ENCODE measurements at places on chromosomes 5 and 9.

- no peak for DNase-seq
Observed at GRCh38 chr5:57891443-57891842, 408.8 kb upstream of the ACTBL2 start.

GRCh38 chr9:12737871-12738270, 36.9 kb upstream of the LURAP1L start:
- no peak for DNase-seq

DNA sequence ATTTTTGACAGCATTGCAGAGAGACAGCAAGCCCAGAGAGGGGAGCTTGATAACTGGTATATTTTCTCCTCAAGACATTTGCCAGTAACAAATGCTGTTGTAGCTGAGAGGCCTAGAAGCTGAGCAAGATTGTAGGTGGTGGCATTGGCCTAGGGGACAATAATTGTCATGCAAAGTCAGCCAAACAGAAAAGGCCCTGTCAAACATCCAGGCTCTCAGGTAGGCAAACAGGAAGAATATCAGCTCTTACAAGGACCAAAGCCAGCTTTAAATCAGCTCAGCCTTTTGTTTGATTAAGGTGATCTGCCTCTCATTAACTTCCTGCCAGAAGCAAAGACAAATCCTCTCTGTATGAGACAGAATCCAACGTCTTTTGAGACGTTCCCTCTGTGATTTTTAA, 29.7 kb upstream of the BARX1 start:
- DNase-seq = no peak

DNA sequence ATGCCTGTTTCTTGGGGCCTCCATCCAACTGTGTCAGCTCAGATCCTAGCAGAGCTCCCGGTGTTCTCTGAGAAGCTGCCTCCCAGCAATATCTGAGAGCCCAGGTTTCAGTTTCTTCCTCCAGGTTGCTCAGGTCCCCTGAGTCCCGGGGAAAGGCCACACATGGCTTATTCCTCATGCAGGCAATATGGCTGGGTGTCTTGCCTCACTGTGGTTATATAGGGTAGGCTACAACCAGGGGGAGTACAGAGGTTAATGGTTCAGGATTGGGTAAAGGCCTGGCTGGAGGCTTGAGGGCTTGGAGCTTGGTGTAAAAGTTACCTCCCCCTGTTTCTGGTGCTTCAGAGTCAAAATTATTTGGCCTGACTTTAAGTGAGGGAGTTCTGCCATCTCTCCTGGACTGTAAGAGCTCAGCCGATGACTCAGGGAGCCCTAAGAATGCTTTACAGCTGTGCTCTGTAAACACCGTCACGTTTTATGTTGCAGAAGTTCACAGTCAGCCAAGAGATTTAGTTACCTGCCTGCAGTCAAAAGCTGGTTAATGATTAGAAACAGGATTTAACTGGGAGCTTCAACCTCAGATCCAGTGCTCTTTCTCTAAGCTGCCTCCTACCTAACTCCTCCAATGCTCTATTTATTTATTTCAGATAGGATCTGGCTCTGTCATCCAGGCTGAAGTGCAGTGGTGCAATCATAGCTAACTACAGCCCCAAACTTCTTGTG, 24.3 kb upstream of the UBAP2 start:
- DNase-seq = no peak

DNA sequence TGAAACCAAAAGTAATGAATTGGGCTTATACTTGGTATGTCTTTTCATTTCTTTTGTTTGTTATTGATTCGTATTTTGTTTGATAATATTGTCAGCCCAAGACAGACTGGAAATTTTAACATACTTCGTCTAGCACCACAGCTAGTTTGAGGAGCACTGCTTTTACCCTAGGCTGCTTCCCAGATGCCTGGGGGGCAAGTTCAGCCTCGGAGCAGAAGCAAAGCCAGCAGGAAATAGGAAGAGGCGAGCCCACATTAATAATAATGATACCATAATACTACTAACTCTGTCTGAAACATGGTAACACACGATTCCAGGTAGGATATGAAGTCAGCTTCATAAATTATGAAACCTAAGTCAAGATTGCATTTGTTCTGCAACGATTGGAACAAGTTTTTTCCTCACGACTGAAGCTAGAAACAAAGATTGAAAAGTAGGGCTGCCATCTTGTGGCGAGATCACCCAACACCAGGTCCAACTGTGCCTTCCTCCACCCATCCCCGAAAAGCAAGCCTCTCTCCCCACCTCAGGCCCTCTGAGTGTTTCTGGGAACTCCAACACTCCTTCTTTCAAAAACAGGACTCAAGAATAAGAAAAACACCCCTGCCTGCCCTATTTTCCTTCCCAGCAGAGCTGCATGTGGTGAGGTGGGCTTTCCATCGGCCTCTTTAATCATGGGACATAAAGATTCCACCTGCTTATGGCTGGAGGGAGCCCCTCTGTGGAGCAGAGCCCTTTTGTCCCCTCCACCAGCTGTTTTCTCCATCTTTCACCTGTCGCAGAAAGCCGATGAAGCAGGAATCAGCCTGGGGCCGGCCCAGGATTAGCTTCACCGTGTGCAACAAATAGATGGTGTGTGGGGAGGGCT, 236.4 kb downstream of the CAAP1 start:
- peak; percentile 78 for DNase-seq

DNA sequence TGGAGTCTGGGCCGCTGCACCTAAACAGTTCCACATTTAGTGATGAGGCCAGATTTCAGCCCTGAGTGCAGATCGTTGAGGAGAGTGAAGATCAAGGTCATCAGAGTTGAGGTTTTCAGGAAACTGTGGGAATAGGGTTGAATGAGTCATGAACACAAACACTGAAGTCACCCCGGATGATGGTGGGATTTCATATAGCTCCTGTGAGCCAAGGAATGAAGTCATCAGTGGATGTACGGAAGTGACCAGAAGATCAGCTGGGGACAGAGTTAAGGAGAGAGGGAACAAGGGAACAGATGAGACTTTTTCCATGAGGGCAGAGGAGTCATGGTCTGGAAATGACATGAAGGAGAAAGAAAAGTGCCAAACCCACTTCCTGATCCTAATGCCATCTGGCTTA, 36.5 kb downstream of the PALM2AKAP2 start:
- no peak for DNase-seq

GRCh38 chr5:175597718-175598117, 60.2 kb upstream of the HRH2 start:
- DNase-seq = no peak

GRCh38 chr5:76104027-76104426, 20.8 kb downstream of the SV2C start:
- DNase-seq = peak; percentile 55

- DNase-seq = peak; percentile 41
Observed at GRCh38 chr5:88940713-88941112, 57.7 kb upstream of the MEF2C start.

DNA sequence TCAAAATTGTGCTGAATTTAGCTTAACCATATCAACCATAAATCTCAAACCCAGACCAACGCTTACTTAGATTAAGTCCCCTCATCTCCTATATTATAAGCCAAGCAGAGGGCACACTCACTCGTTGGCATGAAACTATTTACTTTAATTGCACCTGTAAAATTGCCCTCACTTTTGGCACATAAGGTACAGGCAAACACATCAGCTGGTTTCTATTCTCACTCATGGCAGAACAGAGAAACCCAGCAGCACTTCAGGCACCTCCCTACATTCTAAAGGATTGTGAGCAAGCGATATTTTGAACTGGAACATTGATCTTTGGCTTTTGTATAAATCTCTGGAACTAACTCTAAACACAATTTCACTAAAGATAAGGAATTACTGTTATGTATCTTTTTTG, 845.6 kb upstream of the CDH6 start:
- DNase-seq = no peak

DNA sequence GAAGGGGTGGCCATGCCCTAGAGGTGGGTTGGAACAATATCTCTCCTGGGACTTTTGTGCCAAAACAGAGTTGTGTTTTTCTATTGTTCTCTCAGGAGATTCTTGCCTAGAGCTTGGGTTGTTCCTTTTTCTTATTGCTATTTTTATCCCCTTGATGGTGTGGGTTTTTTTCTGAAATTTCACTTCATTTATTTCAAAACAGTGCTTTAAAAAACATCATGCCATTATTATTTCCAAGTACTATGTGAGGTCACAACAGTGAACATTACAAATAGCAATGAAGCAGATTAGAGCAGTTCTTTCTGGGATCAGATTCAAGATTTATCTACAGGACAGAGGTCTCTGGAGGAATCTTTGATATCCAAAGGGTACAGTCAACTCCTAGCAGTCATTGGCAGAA, 76.6 kb downstream of the ACTBL2 start:
- no peak for DNase-seq

DNA sequence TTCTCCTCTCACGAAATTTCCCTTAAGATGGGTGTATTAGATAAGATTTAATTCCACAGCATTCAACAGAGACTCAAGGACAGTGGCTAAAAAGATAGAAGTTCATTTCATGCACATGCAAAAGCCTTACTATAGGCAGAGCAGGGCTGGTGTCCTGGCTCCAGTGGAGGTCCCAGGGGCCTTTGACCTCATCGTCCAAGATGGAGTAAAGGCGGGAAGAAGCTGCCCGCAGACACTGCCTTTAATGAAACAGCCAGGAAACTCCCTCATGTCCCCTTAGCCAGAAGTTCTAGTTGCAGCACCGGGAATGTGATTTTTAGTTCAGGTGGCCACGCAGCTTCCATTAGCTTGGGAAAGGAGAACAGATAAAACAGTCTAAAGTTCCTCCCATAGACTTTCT, 190.3 kb downstream of the TLE4 start:
- no peak for DNase-seq

- peak; percentile 80 for DNase-seq
Observed at GRCh38 chr5:88889189-88890069, 6.4 kb upstream of the MEF2C start.

- no peak for DNase-seq
Observed at GRCh38 chr5:127351418-127351817, 60.8 kb downstream of the MEGF10 start.

DNA sequence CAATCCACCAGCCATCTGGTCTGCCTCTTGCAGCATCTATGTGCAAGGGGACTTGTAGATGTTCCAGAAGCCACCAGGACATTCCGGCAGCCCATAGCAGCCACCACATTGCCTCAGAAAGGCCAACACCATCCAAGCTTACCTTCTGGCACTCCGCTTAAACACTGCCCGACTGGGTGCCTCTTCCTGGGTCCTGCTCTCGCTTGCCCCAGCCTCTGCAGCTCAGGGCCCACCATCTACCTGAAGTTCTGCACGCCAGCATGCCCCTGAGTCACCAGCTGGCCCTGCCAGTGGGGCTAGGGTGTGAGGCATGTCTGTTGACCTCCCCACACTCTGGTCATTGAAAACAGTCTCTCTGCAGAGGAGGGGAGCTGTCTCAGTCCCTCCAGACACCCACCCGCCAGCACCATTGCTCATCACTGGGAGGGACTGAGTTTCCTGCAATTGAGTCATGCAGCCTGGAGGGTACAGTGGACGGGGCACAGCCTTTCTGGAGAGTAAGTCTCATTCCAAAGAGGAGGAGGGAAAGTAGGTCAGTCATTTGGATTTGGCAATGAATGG, 16.9 kb upstream of the COL5A1 start:
- DNase-seq = no peak

GRCh38 chr9:37919246-37919955, 15.5 kb upstream of the SLC25A51 start:
- no peak for DNase-seq

DNA sequence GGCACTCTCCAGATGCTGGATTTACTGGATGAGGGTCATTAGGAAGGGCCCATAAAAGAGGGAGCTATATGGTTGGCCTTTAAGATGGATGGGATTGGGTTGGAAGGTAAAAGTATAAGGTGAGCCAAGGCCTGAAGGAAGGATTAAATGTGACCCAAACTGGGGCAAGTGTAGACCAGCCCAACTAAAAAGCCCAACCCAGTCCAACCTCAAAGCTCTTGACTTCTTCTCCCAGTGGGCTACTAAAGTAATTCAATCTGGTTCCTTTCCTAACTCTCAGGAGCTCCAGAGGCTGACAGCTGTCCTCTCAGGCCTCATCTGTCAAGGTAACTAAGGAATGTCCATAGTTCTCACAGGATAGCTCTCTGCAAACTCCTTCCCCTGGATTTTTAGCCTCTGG, 122.2 kb upstream of the EFNA5 start:
- DNase-seq = no peak

GRCh38 chr5:151703227-151703626, 16.5 kb upstream of the SPARC start:
- DNase-seq = no peak

DNA sequence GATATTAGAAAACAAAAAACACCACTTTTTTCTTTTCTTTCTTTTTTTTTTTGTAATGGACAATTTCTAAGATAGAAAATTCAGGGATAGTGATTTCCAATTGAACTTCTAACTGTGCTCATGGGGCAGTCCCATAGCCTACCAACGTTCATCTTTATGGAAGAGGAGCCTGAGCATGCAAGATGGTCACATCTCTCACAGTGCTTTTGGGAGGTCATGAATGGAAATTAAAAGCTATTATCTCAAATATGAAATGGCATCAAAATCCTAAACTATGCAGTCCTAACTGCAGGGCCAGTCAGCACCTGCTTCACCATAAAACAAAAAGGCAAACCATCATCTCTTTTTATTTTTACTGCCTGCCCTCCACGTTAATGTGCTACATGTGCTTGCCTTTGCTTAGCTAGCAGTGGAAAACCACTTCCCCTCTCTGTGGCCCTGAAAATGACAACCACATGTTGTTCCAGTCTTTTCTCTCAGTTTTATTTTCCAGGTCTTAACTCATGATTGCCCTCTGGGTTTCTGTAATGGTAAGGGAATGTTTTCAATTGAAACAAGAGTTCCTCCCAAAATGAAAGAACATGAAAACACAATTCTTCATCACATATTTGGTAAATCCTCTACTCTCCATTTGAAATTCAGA, 16.7 kb downstream of the IFNB1 start:
- peak; percentile 65 for DNase-seq

DNA sequence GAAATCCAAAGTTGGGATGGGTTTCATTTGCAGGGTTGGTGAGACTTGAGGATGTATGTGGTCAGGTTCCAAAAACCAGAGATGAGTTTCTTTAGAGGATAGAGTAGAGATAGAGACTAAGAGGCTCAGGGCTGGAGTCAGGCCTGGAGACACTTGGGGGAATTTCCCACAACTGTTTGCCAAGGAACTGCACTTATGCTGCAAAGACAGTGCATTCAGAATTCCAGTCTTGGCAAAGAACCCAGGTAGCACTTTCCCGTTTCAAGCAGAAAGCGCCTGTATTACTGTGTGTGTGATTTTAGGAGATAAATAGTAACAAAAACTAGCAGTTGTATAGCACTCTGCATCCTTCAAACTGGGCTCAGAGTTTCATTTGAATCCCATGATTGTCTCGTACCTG, 55.4 kb downstream of the SNCAIP start:
- DNase-seq = no peak
